ENCODE measurements at places on chromosomes 12 and 14.

DNA sequence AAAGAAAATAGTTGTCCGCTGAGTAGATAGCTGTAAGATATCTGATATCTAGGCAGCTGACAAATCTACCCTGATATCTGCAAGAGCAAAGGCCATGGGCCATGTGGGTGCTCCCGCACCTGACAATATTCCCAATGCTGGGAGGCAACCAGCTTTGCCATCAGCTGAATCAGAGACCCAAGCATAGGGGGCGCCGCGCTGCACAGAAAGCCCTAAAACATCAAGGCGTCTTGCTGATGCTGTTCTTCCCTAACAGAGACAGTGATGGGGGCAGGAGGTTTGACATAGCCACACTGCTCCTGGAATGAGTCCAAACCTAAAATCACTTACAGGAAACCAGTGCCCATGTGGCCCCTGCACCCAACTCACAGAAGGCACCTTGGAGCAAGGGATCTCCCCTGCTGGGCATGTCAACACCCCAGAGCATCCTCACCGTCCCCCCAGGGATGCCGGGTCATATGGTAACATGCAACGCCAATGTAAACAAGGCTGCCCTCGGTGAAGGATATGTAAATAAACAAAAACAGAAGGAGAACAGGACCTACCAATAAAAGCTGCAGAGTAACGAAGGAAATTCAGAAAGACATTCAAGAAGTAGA is 199.5 kb downstream of the TMEM132D start:
- DNase-seq = no peak

GRCh38 chr12:24015833-24016160 is 66.3 kb upstream of the SOX5 start:
- DNase-seq = no peak

GRCh38 chr14:36653962-36654793 is 7.5 kb upstream of the PAX9 start:
- no peak for DNase-seq

GRCh38 chr12:67280572-67280971 is 11.4 kb downstream of the CAND1 start:
- DNase-seq = no peak
